ENCODE measurements at places on chromosomes 16 and 17.

- DNase-seq: no peak
Observed at GRCh38 chr17:34485999-34486398, 93.4 kb upstream of the TMEM132E start.

GRCh38 chr17:49708515-49709183 lies 885 bp upstream of the SLC35B1 start:
- DNase-seq: no peak

DNA sequence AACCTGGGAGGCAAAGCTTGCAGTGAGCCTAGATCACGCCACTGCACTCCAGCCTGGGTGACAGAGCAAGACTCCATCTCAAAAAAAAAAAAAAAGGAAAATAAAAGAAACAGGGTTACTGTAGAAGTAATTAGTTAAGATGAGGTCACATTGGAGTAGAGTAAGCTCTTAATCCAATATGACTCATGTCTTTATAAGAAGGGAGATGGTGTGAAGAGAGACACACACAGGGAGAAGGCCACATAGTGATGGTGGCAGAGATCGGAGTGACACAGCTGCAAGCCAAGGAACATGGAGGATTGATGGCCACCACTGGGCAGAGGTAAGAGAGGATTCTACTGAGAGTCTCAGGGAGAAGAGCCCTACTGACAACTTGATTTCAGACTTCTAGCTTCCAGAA lies 15.3 kb upstream of the SLFN5 start:
- DNase-seq: no peak

GRCh38 chr17:64187093-64187895 lies 57.4 kb upstream of the ERN1 start:
- DNase-seq: no peak

DNA sequence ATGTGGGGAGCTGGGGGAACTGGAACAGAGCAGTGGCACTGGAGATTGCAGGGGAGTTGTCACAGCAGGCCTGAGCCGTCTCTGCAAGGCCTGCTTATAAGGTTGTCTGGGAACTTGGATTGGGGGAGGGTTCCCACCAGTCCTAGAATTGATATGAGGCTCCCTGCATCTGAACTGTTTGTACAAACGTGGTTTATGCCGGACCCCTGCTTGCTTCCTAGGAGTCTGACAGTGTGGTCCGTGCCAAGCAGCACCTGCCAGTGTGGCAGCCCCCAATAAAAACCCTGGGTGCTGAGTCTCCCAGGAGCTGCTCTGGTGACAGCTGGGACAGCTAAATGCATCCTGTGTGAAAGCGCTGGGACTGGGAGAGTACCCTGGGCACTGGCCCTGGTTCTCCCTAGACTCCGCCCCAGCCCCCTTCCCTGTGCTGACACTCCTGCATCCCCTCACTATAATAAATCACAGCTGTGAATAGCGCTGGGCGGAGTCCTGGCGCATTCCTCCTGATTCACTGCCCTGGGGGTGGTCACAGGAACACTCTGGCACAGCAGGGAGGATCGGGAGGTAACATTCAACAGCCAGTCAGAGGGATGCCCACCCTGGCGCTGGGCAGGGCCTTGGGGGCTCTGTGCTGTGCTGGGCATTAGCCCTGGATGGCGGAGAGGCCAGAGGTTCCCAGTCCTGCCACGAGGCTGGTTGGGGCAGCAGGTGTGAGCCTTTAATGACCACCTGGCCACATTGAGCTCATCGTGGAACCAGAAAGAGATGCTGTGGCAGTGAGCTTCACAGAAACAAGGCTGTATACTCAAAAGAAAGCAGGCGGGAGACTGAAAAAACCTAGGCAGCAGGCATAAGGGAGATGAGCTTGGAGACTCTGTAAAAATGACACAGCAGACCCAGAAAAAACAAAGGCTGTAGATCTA lies 45.6 kb downstream of the RMI2 start:
- DNase-seq: no peak

GRCh38 chr17:77206158-77206956 lies 65.6 kb downstream of the SEC14L1 start:
- no peak for DNase-seq

DNA sequence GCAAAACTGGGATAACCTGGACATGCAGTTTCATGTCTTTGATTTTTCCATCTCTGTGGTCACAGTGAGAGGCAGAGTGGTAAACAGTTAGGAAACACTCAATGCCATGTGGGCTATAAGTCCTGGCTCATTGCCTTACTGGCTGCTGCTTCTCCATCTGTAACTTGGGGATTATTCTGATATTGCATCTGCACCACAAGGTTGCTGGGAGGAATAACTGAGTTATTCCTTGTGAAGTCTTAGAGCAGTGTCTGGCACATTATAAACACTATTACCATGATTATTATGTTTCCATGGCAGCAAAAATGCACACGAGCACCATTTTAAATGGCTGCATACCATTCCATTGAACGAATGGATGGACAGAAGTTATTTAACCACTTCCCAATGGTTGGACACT lies 111.7 kb upstream of the CDH5 start:
- DNase-seq: no peak

- no peak for DNase-seq
Observed at GRCh38 chr17:19274893-19275292, 37.7 kb downstream of the EPN2 start.

DNA sequence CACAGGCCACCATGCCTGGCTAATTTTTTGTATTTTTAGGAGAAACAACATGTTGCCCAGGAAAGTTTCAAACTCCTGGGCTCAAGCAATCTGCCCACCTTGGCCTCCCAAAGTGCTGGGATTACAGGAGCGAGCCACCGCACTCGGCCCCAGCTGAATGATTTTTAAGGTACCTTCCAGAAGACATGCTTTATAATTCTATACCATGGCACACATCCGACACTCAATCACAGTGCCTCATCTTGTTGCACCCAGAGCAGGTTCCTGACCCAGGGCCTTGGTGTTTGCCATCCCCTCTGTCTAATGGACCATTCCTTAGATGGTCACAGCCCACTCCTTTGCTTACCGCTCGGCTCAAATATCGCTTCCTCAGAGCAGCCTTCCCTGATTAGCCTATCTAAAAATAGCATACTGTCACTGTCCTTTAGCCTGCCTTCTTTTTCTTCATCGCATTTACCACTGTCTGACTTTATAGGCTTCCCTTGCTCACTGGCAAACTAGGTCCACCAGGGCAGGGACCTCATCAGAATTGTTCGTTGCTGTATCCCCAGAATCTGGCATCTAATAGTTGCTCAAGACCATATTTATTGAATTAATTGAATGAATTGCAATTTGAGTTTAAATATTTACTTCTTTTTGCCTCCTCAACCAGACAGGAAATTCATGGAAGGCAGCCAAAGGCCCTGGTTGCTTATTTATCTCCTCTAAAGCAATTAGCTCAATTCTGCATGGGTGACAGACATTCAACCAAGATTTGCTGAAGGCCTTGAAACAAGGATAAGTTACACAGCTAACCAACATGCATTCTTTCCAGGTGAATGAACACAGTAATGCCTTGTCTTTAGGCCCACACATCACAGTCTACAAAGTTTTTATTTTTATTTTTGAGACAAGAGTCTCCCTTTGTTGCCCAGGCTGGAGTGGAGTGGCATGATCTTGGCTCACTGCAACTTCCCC lies 6.3 kb upstream of the TENT4B start:
- no peak for DNase-seq

- DNase-seq: no peak
Observed at GRCh38 chr17:62681061-62681938, 53.8 kb downstream of the MRC2 start.

DNA sequence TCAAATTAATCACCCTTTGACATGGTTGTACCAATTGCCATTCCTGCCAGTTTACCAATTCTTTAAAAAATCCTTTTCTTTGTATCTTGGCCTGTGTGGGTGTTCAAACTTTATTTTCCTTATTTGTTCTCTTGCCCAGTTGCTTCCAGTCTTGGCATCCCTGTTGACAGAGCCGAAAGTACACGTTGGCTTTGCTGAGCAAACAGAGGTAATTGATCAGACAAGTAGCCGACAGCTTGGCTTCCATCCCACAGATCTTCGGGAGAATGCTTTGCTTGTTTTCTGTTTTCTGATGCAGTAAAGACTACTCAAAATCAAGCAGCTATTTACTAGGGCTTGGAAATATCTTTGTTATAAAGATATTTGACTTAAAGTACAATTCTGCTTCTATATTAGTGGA lies 506.8 kb upstream of the SALL1 start:
- DNase-seq: no peak

- no peak for DNase-seq
Observed at GRCh38 chr16:84117494-84117843, 727 bp upstream of the MBTPS1 start.

GRCh38 chr17:80898716-80899115 lies 92.9 kb upstream of the CHMP6 start:
- DNase-seq: no peak

DNA sequence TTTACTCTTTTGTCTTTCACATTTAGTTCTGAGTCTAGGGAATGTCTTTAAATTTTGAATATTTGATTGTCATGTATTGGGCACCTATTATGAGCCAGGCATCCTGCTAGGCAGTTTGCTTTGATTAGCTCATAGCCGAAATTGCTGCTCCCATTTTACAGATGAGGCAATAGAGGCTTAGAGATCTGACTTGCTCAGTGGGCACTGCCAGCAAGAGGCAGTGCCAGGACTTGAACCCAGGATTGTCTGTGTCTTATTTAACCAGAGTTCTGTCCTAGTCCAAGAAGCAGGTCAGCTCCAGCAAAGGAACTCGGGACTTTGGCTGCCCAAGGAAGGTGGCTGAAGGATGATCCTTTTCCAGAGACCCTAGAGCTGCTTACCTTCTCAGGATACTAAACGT lies 24.5 kb downstream of the BEAN1 start:
- DNase-seq: no peak

DNA sequence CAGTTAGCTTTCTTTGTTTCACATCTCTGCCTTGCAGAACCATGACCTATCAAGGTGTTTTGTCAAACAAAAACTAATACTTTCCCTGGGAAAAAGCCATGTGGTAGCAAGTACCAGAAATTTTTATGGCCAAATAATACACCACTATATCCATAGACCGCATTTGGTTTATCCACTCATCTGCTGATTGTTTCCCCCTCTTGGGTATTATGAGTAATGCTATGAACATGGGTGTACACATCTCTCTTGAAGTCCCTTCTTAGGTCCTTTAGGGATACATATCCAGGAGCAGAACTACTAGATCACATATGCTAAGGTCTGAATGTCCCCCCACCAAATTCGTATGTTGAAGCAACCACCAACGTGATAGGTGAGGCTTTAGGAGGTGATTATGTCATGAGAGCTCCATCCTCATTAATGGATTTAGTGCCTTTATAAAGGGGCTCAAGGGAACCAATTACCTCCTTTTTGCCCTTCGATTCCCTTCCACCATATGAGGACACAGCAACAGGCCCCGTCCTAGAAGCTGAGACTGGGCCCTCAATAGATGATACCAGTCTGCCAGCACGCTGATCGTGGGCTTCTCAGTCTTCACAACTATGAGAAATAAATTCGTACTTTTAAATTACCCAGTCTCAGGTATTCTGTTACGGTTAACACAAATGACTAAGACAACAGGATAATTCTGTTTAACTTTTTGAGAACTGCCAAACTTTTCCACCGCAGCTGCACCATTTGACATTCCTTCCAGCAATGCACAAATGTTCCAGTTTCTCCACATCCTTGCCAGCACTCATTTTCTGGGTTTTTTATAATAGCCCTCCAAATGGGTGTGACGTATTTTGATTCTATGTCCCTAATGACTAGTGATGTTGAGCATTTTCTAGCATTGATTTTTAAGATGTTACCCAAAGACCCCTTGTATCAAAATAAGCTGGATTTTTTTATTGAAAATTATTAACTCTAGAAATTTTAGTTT lies 30.0 kb downstream of the SIAH1 start:
- no peak for DNase-seq

DNA sequence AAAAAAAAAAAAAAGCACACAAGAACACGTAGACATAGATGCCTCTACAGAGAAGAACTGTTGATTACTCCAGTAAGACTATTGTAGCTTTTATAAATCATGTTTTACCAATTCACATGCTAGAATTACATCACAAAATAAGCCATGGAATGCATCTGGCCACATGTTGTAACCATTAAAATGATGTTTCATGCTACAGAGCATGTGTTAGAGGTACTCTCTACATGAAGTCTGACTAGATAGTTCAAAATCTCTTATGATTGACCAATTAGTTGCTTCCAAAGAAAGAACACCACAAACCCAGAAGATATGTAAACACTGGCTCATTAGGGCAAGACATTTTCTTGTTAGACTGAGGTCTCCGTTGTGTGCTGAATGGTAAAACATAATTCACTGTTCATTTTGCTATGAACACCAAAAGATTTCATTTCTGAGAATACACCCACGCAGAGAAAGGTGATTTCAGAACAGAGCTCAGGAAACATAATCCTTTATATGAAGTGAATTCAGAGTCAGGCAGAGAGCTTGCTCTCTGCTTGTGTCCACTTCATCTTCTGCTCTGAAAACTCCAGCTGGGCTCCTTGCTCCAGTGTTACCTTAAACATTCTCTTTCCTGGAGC lies 411.4 kb upstream of the SOX9 start:
- DNase-seq: no peak

- DNase-seq: peak; percentile 77
Observed at GRCh38 chr17:18248300-18248731, 10.2 kb downstream of the FLII start.

- no peak for DNase-seq
Observed at GRCh38 chr17:80441598-80442322, 26.8 kb downstream of the ENDOV start.

- no peak for DNase-seq
Observed at GRCh38 chr17:47693731-47694580, at the start of gene TBKBP1. Gene TBKBP1 (plus strand): TSS chr17:47694161. CDS start chr17:47696113, 1,952 bp downstream.

DNA sequence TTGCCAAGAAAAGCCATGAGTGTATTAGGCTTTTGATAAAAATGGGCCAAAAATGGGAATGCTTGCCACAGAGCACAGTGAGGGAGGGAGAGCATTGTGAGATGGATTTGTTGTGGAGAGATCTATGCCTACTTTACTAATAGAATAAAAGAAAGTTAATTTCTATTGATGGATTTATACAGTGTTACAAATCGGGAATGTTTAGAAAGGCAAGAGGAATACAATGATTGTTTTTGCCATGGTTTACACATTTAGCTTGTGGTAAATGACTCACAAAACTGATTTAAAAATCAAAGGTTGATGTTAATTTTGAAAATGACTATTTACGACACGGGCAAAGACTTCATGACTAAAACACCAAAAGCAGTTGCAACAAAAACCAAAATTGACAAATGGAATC lies 16.6 kb downstream of the CCL4 start:
- no peak for DNase-seq

DNA sequence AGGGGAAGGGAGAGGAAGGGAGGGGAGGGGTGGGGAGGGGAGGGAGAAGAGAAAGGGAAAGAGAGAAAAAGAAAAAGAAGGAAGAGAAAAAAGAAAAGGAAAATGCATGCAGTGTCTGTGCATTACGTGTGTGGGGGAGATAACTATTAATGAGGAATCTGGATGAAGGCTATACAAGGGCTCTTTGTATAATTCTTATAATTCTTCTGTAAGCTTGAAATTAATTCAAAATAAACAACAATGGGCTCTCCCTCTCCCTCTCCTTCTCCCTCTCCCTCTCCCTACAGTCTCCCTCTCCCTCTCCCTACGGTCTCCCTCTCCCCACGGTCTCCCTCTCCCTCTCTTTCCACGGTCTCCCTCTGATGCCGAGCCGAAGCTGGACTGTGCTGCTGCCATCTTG lies 143.4 kb downstream of the VPS53 start:
- DNase-seq: no peak

All from NCI-H460 (cell line).